GM12892 (cell line): ENCODE measurements at places on chromosomes 12 and 14.

DNA sequence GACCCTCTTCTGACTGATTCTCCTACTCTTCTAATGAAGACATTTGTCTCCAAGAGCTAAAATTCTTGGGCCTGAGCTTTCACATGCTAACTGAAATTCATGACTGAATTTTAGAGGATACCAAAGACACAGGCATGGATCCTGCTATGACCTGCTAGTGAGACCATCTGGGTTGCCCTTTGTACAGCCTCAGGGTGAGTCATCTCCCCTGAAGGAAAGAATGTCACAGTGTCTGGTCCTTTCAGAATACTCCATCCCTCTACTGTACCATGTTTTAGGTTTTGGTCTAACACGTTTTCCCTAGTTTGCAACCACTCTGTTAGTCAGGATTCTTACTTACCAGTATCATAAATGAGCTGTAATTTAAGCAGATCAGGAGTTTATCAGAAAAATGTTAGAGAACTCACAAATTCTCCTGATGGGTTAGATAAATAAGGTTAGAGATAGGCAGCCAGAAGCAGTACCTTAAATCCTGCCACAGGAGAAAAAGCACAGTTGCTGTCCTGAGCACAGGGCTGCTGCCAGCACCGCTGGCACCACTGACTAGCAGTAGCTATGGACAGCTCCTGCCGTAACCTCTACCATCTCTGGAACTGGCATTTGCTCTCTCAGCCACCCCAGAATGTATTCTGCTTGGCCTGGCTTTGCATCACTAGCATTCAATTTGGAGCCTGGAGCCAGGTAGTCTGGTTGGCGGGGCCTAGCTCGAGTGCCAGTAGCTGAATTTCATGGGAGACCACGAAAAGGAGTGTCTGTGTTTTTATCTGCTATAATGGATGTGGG is 127.6 kb downstream of the ANO6 start:
- no peak for DNase-seq

DNA sequence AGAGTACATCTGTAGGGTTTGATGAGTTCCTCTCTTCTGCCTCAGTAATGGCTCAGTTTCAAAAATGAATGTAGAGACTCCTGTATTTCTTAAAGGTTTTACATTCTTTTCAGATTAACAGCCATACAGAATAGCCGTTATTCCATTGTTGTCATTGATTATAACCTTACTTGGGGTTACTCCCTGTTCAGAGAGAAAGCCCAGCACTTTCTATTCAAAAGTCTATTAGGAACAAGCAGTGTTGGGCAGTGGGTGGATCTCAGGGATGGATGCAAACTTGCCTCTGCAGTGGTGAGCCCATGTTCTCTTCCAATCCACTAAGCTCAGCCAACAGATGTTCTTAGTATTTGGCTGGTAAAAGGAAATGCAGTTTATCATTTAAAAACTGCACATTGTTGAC is 342.6 kb upstream of the E2F7 start:
- no peak for DNase-seq

GRCh38 chr14:32189811-32190210 is 12.0 kb upstream of the RNU6-7 start:
- DNase-seq, result no peak

- no peak for DNase-seq
Measured at GRCh38 chr12:17035372-17035771, 429.4 kb upstream of the LMO3 start.

DNA sequence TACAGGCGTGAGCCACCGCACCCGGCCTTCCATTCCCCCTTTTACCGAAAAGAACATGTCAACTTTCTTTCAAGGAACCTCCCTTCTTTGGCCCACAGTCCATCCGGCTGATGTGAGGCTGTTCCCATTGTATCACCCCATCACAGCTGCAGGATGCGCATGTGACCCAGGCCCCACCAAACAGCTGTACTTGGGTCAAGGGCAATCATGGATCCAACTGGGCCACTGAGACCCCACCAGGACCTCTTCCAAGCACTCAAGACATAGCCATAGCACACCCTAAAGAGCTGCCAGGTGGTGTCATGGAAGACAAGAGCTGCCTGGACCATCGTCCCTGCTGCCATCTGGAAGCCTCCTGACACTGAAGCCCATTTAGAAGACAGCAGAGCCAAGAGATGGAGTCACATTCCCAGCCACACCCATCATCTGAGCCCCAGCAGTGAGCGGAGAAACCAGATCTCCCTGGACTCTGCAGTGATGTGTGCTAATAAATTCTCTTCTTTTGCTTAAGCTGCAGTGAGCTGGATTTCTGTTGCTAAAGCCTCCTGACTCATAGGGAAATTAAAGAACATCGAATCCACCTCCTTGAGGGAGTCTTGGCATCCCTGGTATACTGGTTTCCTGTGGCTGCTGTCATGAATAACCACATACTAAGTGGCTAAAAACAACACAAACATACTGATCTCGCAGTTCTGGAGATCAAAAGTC is 105.6 kb downstream of the KSR2 start:
- no peak for DNase-seq

GRCh38 chr12:64175254-64175945 is 46.7 kb downstream of the KICS2 start:
- DNase-seq, result no peak

GRCh38 chr14:100348784-100349685 is 25.9 kb downstream of the SLC25A47 start:
- DNase-seq, result no peak
